Left ventricle myocardium inferior (tissue), 1 donor: ENCODE measurements at places on chromosomes 4 and X.

GRCh38 chr4:23766344-23766743 is 123.5 kb downstream of the PPARGC1A start:
- DNase-seq = no peak

- DNase-seq = no peak
These were observed 240.6 kb upstream of the NOCT start for GRCh38 chr4:138774940-138775339.

- no peak for DNase-seq
These were observed 6.3 kb upstream of the C4orf36 start for GRCh38 chr4:86898562-86898961.

GRCh38 chr4:165779950-165780670 is 92.9 kb upstream of the TLL1 start:
- DNase-seq = no peak

- no peak for DNase-seq
These were observed 10.3 kb downstream of the STAP1 start for GRCh38 chr4:67568820-67569219.

DNA sequence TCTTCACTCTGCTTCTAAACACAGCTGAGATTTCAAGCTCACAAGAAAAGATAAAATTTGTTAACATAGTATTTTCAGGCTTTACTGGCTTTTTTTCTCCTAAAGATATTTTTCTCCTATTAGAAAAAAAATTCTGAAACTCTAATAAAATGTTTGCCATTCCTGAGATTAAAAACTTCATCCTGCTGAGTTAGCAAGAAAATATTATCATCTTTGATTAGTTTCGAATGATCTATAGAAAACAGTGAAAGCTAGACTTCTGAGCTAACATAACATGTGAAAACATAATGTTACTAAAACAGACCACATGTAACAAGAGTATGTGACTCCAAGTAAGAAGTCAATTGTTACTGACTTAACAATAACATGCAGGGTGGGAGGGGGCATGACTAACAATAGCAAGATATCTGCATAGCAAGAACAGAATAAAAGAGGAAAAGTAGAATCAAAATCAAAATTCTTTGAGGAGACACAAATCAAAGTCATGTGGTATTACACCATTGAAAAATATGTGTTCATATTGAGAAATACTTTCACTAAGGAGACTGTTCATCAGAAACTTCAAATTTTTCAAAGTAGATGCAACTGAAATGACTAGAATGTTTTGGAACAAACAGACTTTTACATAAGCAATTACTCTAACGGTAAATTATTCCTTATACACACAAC is 14.5 kb downstream of the TBCK start:
- no peak for DNase-seq

- no peak for DNase-seq
These were observed 166.0 kb downstream of the ANTXR2 start for GRCh38 chr4:79907001-79907400.

DNA sequence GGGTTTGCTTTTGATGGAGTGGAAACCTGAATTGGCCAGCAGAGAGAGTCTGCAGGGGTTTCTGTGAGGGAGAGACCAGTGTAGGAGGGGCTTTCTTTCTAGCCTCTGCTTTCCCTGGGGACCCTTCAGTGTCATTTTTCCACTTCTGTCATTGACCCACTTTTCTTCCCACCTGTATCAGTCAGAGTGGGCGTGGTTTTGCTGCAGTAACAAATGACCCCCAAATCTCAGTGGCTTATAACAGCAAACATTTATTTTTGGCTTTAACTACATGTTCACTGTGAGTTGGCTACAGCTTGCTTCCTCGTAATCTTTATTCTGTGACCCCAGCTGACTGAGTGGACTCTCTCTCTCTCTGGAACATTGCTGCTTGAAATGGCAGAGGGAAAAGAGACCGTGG is 25.6 kb upstream of the PTTG2 start:
- DNase-seq = no peak

DNA sequence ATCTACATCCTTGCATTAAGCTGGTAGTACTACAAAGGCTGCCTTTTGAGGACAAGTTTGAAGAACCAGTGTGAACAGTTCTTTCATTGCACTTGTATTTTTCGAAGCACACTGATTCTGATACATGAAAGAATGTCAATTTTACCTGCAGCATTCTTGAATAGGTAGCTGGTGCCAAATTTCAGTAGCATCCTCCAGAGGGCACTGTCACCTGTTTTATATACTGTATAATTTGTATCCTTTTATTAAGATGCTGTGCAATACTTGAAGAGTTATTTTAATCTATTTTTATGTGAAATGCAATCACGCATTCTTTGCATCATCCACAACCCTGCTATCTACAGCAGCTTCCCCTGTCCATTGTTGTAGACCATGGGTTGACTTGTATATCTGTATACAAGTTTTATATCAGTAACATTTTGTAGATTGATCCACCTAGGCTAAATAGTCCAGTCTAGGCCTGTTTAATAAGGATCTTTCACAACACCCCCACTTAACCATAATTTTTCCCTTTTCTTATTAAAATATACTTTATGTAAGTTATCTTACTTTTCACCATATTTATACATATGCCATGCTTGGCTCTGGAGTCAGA is 325.7 kb downstream of the PCDH7 start:
- DNase-seq = no peak

- no peak for DNase-seq
These were observed 39.4 kb downstream of the WFS1 start for GRCh38 chr4:6308899-6309643.

- no peak for DNase-seq
These were observed 33.5 kb upstream of the SETD7 start for GRCh38 chr4:139589336-139590018.

DNA sequence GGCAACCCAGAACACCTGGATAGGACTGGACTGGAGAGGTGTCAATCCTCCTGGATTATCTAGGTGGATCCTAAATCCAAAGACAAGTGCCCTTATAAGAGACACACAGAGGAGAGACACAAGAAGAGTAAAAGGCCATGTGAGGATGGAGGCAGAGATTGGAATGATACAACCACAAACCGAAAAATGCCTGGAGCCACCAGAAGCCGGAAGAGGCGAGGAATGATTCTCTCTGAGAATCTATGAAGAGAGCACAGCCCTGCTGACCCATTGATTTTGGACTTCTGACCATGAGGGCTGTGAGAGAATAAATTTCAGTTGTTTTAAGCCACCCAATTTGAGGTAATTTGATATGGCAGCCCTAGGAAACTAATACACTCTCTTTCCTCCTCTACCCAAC is 20.1 kb downstream of the GPC3 start:
- DNase-seq = no peak

- DNase-seq = no peak
These were observed 222.8 kb downstream of the FRMPD4 start for GRCh38 chrX:12360986-12361598.

DNA sequence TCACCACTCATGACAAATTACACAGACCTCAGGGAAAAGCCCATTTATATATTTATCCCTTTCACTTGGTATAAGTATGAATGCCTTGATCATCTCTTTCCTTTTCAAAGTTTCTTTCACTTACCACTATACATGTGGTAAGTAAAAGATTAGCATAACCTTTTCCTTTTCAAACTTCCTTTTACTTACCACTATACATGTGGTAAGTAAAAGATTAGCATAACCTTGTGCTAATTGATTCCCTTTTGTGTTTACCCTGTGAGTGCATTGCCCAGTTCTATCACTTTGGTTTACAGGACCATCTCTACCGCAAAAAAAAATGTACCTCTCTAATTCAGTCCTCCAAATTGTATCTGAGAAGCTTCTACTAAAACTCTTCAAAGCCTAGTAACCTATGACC is 32.7 kb upstream of the TCEANC start:
- DNase-seq = no peak

DNA sequence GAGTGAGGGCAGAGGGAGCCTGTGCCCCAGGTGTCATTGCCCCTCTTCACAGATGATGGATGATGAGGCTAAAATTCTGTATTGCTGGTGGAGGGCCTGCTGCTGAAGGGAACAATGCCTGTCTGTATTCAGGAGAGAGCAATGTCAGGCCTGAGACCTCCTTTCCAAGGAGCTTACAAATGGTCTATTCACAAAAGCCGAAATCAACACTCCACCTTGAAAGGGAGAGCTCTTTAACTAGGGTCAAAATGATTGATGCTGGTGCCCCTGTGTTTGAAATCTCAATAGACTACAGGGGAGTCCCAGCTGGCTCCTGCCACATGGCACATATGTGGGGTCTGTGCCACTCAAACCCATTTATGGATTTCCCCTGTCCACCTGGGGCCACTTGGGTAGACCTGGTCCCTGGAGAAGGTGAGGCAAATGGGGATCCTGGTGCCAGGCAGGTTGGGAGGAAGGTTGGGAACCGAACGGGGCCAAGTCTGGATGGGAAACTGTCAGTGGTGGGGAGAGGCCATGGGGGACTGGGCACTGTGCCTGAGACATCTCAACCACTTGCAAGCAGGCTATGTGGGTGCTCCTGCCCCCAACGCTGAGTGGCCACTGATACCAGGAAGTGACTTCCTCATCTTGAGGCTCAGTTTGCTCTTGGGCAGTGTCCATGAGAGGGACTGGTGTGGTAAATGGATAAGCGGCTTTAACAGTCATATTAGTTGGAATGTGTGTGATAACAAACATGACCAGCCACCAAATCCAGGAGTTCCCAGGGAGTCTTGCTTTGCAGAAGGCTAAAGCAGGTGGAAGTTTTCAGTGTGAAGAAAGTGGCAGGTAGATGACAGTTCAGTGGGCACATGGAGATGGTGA is 223.8 kb upstream of the PSAPL1 start:
- no peak for DNase-seq

DNA sequence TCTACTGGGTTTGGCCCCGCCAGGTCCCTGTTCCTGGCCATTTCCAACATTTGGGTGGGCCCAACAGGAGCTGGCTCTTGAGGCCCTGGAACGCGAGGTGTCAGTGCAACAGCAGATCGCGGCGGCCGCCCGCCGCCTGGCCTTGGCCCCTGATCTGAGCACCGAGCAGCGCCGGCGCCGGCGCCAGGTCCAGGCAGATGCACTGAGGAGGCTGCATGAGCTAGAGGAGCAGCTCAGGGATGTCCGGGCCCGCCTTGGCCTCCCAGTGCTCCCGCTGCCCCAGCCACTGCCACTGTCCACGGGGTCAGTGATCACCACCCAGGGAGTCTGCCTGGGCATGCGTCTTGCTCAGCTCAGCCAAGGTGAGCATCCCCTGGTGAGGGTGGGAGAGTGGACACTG is 5.5 kb downstream of the CCDC120 start:
- DNase-seq = no peak

DNA sequence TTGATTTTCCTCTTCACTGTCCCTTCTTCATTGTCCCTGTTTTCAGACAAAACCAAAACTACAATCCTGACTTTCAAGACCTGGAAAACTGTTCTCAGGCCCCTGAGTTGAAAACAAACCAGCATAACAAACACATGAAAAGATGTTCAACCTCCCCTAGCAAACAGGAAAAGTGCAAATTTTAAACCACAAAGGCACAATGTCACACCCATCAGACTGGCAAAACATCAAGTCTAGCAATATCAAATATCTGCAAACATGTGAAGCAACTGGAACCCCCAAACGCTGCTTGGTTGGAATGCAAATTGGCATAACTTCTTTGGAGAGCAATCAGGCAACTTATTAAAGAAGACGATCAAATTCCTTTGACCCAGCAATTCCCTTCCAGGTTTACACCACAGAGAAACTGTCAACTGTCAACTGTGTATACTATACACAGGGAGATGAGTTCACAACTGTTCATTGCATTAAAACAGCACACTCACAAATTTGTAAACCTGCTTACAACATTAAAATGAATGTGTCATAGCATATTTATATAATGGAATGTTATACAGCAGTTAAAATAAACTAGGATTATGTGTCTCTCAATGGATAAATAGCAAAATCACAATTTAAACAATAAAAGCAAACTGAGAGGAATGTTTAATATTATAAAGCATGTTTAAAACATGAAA is 7.0 kb downstream of the USP46 start:
- no peak for DNase-seq

DNA sequence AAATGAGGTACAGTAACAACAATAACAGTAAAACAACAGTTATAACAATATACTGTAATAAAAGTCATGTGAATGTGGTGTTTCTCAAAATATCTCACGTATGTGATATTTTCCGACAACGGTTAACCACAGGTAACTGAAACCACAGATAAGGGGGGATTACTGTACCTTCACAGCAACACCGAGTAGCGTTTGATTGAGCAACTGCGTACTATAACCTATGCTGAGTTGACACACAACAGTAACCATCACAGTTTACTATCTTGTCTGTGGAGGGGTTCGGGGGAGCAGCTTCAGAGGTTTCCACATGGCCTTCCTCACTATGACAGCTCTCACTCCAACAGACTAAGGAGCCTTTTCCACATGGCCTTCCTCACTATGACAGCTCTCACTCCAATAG is 13.4 kb downstream of the RBMX2 start:
- DNase-seq = no peak

- DNase-seq = no peak
These were observed 37.0 kb downstream of the ZFP42 start for GRCh38 chr4:188032583-188032982.

DNA sequence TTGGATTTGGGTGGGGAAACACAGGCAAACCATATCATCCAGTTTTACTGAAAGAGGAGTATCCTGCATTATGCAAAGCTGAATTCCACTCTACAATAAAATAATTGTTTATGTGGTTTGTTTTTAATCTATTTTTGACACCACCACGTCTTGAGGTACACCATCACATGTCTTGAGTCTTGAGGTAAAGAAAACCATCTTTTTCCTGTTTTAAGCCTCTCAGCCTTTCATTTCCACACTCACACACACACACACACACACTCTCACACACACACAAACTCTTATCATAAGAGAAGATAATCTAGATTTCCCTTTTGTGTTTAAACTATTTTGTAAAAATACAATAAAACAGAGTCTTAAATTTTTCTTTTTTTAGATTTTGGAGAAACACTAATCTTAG is 32.0 kb downstream of the SPIN3 start:
- DNase-seq = no peak

DNA sequence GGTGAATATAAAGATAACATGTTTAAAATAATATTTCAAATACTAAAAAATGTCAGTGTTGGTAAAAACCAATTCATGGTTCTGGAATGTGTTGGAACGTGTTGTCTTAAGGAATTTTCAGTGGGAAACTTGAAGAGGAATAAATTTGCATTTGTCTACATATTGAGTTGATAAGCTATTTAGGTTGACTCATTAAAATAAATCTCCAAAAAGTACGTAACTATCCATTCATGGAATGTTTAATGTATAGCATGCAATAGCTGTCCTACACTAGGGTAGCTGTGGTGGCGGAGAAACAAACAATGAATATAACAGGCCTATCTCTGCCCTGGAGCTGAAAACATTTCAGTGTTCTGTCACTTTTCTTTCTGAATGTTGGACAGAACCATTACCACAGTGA is 20.3 kb downstream of the SHISA3 start:
- no peak for DNase-seq
